ENCODE measurements at places on chromosomes 1 and 21.

DNA sequence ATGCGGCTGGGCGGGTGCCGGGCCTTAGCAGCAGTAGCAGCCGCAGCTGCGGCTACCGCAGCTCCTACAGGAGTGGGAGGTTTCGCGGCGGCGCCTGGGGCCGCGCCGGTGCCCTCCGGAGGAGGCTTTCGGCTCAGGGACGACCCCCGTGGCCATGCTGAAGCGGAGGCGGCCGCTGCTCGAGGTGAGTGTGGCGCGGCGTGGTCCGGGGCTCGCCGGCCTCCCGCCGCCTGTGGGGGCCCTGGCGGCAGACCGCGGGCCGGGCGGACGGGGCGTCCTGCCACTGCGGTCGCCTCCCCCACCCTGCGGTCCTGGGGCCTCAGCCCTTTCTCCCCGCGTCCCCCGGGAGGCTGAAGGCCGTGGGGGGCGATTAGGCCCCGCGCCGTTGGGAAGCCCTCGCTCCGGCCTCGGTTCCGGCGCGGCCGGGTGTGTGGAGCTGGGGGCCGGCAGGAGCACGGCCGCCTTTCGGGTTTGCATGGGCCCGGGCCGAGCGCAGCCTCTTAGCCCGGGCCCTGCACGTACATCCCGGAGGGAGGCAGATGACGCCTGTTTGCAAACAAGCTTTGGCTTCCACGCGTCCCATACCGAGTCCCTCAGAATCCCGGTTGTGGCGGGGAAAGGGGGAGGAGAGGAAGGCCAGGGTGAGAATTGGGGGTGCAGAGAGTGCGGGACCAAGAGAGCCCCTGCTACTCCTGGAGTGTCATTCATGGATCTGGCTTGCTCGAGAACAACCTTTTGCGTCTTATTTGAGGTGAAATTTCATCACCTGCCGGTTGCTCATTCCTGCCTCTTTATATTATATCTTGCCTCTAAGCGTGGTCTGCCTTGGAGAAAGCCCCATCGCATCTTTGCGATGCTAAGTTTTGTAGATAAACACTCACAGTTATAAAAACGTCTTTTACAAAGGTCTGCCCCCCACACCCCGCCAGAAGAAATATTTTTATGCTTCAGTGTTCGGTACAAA lies 613 bp downstream of the ZFYVE9 start:
- DNase-seq = peak; percentile 56

DNA sequence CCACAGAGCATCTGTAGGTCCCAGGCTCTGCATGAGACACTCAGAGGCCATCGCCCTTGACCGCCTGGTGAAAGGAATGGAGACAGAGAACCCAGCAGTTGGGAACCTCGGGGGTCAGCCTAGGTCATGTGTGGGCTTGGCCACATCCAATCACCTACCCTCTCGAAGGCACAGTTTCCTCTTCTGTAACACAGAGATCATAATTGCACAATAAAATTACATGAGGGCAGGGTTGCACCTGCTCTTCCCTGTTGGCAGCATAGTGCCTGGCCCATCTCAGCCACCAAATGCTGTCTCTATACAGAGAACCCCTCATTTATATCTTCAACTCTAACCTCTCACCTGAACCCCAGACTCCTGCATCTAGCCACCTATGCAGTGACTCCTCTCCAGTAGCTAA lies 418.1 kb upstream of the VAMP3 start:
- no peak for DNase-seq

GRCh38 chr1:233939451-233939850 lies 35.0 kb downstream of the SLC35F3 start:
- DNase-seq = no peak

DNA sequence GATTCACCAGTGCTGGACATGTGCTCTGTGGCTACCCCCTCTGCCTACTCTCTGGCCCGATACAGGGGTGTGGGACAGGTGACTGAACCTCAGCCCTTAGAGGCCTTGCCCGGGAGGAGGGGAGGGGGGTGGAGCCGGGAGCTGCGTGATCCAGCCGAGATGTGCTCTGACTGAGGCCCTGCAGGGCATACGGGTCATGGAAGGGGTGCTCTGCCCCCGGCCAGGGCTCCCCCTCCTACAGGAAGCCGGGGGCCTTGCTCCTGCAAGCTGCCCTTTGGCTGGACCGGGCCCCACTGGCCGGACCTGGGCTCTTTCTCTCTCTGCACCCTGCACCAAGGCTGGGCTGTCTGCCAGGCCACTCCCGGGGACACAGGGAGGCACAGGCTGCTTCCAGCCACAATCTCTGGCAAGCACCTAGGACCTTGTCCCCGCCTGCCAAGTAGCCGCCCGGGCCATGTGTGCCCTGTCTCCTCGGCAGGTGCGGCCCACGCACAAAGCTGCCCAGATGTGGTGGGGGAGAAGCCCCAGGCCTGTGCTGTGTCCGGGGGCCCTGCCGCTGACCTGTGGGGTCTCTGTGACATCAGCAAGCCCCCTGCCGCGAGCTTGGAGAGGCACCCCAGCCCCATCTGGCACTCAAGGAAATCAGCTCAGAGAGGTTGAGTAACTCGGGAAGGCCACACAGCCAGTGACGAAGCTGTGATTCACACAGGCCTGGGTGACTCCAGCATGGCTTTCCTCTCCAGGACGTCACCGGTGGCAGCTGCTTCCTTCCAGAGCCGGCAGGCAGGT lies 1.5 kb downstream of the SCNN1D start:
- DNase-seq = peak; percentile 70

- DNase-seq = peak; percentile 80
These were observed 61.7 kb downstream of the FCRL5 start for GRCh38 chr1:157490467-157491165.

DNA sequence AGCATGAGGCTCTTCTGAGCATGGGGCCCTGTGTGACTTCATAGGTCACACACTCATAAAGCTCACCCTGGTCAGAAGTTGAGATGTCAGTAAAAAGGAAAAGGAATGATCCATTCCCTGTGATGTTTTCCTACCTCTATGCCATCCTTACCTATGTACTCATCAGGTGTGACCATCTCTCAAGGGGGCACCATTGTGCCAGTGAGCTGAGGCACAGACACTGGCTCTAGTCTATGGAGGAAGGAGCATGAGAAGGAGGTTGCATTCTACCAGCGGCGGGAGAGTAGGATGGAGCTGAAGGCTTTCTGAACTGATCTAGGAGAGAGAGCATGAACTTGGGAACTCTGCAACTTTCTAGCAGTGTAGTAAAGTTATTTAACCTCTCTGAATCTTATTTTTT lies 65.8 kb upstream of the RGL1 start:
- DNase-seq = peak; percentile 28

DNA sequence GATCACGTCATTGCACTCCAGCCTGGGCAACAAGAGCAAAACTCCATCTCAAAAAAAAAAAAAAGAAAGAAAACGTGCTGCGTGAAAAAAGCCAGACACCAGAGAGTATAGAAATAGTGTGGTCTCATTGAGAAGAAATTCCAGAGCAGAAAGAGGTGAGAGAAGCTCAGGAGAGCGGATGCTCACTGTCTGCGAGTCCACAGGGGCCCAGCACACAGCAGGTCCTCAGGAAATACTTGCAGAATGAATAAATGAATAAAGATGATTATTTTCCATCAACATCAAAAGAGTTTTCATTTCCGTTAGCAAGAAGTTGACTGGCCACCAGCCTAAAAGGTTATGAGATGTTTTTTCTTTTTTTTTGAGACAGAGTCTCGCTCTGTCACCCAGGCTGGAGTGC lies 14.4 kb downstream of the CASP9 start:
- no peak for DNase-seq

DNA sequence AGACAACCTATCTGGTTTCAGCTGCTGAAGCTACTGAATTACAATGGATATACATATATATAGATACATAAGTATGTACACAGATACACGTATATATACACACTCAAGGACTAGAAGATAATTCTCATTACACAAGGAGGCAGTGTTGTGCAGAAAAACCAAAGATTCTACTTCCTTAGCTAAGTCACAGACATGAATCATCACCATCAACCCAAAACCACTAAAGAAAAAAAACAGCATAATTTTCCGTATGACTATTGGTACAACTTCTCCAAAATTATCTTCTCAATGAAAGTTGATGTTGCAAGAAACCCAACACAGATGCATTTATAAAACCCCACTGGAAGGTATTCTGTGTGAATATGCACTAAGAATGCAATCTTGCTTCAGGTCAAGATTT lies 36.8 kb upstream of the RPF1 start:
- peak; percentile 87 for DNase-seq

GRCh38 chr1:234683861-234684632 lies 74.1 kb upstream of the IRF2BP2 start:
- DNase-seq = peak; percentile 100

DNA sequence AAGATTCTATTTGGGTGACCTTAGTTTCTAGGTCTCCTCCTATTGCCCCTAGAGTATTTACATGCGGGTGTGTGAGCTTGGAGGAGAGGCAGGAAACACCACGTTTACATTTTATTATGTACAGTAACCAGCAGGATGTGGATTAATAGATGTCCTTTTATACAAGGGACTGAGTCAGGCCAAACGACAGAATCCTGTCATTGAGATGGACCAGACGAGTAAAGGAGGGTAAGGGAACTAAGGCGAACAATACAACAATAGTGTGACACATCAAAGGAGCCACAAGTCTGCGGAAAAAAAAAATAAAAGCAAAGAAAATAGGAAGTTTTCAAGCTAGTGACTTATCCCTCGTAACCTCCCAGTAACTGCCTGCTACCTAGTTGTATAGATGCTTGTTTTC lies 151.1 kb downstream of the GABPA start:
- DNase-seq = no peak

- no peak for DNase-seq
These were observed 87.1 kb upstream of the COL6A1 start for GRCh38 chr21:45894450-45894825.

DNA sequence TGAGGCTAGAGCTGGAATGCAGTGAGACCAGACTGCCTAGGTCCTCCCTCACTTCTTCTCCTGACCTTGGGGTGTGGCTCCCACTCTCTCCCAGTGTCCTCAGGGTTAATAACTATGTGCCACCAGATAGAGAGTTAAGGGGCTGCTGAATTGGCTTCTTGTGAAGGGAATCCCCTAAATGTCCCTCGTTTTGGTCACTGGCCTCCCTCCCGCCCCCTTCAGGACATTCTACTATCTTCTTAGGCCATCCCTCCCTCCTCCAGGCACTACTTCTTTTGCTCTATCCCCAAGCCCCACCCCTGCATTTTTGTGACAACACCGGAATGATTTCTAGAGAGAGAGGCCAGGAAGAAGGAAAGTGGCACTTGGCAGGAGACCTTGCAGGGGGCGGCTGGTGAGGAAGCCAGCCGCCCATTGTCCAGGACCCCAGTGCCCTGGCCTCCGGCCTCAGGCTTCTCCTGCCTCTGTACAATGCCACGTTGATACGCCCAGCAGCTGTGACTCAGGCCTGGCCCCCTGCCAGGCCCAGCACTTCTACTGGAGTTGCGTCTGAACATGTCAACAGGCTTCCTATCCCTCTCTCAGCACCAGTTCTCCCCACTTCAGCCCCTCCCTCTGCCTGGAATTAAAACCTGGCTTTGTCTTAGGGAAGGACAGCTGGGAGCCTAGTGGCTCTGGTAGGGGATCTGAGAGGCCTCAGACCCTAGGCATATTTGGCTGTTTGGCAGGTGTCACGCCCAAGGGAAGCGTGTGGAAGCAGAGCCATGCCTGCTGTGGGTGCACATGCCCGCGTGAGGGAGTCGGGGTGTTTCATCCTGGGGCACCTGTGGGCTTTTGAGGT lies 9.1 kb downstream of the LMNA start:
- peak; percentile 100 for DNase-seq

DNA sequence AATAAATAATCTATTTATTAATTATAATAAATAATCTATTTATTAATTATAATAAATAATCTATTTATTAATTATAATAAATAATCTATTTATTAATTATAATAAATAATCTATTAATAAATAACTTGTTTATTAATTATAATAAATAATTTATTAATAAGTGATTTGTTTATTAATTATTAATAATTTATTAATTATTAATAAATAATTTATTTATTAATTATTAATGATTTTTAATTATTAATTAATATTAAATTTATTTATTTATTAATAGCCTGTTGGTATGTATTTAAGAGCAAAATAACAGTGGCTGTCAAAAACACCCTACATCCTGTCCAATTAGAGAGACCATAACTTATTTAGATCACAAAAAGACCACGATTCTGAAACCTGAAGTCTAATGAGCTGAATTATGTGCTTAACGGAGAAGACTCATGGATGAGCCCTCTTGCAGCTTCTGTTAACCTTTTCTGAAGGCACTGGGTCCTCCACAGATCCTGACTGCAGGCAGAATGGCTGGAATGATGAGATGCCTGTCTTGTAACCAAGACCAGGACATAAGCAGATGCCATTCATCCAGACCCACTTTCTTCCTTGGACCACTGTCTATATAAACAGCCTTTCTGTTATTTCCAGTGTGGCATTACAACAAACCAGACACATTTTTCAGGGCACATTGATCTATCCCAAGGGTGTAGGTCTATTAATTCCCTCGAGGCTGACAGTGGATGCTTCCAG lies 134.2 kb downstream of the SETD4 start:
- no peak for DNase-seq

- no peak for DNase-seq
These were observed 511 bp upstream of the RABGAP1L start for GRCh38 chr1:174158767-174159251.

GRCh38 chr1:11790880-11791715 lies 14.7 kb downstream of the MTHFR start:
- DNase-seq = peak; percentile 97

- DNase-seq = no peak
These were observed 162.9 kb upstream of the HP1BP3 start for GRCh38 chr1:20949871-20950590.

GRCh38 chr1:96722958-96723357 lies 1.4 kb downstream of the PTBP2 start:
- no peak for DNase-seq

DNA sequence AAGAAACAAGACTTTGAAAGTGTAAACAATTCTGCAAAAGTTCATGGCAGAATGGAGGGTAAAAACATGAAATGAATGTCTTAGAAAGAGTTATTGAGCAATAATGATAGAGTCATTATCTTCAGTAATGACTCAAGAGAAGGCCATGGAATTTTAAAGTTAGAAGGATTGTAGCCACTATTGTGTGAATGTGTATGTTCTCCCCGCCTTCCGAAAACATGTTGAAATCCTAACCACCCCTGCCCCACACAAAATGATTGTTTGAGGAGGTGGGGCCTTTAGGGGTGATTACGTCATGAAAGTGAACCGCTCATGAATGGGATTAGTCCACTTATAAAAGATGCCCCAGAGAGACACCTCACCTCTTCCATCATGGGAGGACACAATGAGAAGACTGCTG lies 93.8 kb upstream of the CCDC190 start:
- DNase-seq = peak; percentile 51

GRCh38 chr1:33633019-33633801 lies 160.8 kb downstream of the ZSCAN20 start:
- DNase-seq = peak; percentile 88

Measured in MCF 10A (cell line).